ENCODE measurements at places on chromosomes 2 and 18.

DNA sequence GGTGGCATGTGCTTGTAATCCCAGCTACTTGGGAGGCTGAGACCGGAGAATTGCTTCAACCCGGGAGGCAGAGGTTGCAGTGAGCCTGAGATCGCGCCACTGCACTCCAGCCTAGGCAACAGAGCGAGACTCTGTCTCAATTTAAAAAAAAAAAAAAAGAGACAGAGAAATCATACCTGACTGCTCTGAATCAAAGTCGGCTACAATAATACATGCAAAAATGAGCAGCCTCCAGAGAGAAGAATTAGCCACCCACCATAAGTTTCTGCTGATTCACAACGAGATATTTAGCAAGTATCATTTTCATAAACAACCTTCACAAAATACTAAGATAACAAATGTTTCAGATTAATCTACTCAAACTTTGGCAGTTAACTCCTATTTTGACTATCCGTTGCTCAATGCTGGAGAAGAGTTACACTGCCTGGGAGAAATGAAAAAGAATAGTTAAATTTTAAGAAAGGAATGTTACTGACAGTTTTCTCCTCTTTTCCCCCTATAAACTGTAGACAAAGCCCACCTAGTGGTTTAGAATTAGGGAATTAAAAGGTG lies 1.5 kb downstream of the OSBPL1A start:
- no peak for DNase-seq

GRCh38 chr2:763766-764525 lies 86.7 kb upstream of the TMEM18 start:
- DNase-seq: no peak

DNA sequence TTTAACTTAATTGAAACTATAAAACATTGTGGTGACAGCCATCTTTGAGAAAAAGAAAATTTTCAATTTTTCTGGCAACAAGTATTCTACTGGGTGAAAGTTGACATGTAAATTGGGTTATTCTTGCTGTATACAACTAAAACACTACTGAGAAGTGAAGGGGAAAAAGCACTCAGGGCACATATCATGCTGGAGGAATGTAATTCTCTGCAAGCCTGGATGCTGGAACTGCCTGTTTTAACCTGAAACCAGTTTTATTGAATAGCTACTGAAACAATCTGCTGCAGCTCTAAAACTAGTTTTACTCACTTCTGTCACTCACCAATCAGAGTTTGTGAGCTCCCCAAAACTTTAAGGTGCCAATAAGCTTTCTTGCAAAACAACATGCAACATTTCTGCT lies 1136.0 kb downstream of the LRP1B start:
- DNase-seq: no peak

- DNase-seq: no peak
Observed at GRCh38 chr2:205654878-205655605, 27.3 kb upstream of the NRP2 start.

DNA sequence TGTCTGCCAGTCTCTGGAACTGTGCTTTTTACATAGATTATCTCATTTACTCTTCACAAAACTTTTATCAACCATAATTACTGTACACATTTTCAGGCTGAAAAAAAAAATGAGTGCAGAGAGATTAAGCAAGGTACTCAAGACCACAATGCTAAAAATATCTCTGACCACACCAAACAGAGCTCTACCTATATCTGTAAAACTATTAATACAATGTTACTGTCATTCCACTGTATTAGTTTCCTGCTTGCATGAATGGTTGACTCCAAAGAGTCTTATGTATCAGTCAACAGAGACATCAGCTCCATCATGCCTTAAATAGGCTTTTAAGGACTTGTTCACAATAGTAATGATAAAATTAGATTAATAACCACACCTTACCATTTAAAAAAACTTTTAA lies 134.7 kb upstream of the CCDC150 start:
- DNase-seq: no peak

DNA sequence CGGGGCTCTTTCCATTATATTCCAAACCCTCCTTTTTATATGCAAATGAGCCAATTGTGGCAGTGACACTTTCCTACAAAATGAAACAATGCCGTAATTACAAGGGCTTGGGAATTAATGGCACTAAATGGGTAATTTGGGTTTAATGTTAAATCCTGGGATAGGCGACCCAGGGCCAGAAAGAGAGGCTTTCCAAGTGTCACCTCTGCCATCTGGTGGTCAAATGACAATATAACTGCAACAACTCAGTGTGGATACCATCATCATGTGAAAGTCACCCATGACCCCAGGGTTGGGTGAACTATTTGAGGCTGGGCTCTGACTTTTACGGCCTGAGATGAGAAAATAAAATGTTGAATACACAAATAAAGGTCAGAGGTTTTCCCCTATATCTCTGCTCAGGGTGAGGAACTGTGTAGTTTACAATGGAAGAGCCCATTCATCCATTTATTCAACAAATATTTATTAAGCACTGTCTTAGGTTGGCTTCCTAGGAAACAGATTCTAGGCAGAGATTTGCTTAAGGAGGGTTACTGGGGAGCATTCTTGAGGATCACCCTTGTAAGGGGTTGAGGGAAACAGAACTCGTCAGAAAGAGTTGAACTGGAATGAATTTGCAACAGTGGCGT lies 13.6 kb upstream of the THADA start:
- DNase-seq: peak; percentile 38

DNA sequence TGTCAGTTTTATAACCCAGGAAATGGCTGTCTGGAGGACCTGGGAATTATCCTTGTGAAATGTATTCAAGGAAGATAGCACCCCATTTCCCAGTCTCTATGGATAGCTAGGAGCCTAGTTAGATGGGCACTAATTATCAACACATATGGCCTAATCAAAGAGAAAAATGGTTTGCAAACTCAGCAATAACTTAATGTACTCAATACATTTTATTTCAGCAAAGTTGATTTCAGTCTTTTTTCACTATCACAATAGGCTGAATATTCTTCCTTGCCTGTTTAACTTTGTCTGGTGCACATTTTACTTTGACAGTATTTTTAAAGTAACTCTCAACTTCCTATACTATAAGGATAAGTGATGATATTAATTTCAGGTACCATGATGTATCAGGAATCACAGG lies 756.3 kb downstream of the CCDC85A start:
- DNase-seq: no peak

DNA sequence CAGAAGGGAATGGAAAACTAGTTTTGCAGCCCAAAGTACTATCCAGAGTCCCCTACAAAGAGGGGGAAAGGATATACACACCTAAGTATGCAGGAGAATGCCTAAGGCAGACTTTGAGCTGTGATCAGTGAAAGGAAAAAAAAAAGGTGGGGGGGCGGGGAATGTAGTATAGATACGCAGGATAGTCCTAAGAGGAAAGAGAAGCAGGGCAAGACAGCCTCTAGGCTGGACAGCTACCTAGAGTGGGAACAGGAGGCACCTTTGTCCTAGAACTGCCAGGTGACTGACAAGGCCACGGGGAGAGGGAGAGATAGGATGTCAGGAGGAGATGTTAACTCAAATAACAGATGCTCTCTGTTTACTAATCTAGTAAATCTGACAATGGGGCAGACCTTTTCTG lies 6.0 kb downstream of the REEP1 start:
- no peak for DNase-seq

GRCh38 chr2:121688820-121689219 lies 39.6 kb upstream of the CLASP1 start:
- no peak for DNase-seq

DNA sequence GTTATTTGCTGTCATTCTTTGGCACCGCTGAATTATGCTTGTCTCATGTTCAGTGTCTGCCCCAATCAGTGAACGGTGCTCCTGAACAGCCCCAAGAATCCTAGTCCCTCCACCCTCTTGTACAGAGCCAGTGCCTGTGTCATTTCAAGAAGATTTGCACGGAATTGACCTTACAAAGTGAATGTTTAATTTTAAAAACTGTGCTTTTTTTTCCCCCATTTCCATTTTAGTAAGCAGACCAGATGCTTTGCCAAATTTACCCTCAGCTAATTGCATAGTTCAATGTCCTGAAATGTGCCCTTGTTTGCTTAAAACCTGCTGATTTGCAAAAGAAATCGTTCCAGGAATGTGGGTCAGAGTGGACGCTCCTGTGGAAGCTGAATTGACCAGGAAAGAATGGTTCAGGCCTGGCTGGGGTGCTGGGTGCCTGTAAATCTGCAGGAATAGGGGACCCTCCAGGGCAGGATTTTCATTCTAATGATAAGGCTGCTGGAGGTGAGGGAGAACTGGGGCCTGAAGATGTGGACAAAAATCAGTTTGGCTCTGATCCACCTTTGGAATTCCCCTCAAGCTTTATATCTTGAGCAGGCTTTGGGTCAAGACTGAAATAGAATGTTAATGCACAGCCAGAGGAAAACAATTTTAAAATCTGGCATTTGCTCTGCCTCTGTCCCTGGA lies 20.1 kb downstream of the TMEM17 start:
- peak; percentile 68 for DNase-seq

DNA sequence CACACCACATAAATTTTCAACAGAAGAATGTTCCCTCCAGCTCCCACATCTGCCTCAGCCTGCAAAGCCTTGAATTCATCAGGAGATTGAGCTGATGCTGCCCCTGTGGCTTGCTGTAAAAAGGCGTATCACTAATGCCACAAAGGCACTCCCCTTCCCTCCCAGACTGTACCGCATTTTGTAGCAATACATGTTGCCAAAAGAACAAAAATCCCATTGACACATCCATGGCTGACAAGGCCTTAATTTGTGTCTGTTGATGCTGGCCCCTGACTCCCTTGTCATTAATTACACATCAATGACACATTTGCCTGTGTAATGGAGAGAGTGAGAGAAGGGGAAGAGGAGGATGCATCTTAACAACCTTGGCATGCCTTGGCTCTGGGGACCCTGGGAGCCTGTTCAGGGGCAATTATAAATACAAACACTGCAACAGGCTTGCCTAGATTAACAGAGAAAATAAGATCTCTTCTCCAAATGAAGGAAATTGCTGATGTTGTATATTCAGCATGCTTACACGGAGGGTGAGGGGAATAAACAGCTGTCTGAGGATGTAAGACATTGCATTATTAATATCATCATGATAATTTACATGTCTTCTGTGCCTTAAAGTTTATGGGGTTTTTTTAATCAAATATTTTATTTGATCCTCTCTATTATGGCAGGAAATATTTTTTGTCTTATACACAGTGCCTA lies 264.0 kb downstream of the SUCLG1 start:
- DNase-seq: no peak

- no peak for DNase-seq
Observed at GRCh38 chr2:175063741-175064140, 58.6 kb upstream of the CHN1 start.

GRCh38 chr18:59876310-59876626 lies 23.5 kb upstream of the PMAIP1 start:
- no peak for DNase-seq

DNA sequence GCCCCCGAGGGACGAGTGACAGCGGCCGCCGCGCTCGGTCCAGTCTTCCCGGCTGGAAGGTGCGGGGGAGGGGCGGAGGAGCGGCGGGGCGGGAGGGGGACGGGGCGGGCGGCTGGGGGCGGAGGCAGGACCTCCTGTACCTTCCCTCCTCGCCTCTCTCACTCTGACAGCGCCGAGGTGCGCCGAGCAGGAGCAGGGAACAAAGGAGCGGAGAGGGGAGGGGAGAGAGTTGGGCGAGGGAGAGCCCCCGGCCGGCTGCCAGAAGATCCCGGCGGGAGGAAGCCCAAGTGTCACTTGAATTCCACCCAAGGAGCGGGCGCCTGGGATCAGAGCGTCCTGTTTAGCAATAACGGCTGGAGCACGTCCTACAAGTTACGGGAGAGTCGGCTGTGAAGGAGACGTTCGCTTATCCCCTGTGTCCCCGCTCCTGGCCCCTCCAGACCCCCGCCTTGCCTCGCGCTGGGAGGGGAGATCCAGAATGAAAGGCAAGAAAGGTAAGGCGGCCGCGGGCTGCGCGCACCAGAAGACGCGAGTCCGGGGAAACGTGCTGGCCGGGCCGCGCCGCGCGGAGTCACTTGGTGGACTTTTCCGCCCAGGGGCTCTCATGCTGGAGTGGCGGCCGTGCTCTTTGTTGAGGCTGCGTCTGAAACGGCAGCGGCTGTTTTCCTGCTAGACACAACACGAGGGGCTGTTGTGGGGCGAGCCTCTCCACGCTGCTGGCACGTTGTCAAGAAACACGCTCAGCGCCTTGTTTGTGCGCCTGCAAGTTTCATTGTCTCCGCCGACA lies at the start of gene TGIF1:
TGIF1 (plus strand) TSS at position 161 of the 787 bp plus-strand sequence; CDS start at position 479, 318 bp downstream.
- DNase-seq: peak; percentile 88

GRCh38 chr2:212015588-212015987 lies 523.0 kb downstream of the ERBB4 start:
- no peak for DNase-seq

GRCh38 chr2:241885291-241885945 lies 15.9 kb downstream of the RTP5 start:
- DNase-seq: no peak

DNA sequence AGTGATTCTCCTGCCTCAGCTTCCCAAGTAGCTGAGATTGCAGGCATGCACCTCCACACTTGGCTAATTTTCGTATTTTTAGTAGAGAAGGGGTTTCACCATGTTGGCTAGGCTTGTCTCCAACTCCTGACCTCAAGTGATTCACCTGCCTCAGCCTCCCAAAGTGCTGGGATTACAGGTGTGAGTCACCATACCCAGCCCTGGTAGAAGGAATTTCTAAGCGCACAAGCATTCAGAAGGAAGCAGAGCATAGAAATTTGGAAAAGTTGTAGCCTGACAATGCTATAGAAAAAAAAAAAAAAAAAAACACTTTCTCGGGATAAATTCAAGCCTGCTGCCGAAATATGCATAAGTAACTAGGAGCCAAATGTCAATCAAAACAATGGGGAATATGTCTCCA lies 249.4 kb downstream of the GRB14 start:
- no peak for DNase-seq

DNA sequence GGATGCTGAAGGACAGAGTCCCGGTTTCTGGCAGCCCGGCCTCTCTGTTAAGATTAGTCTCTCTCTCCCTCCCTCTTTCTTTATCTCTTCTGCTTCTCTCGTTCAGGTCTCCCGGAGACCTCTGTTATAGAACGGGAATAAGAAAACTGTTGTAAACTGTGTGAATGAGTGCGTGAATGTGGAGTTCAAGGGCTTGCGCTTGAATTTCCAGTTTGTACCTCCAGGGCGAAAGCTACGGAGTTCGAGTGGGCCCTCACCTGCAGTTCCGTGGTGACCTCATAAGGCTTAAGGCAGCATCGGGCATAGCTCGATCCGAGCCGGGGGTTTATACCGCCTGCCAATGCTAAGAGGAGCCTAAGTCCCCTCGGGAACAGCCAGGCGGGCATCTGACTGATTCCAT lies 26.4 kb downstream of the SKA1 start:
- DNase-seq: no peak

GRCh38 chr2:102310964-102311640 lies at the start of gene IL1RL1:
TSS of gene IL1RL1 (plus strand) at chr2:102311563. CDS start at chr2:102338265, 26,702 bp downstream.
- no peak for DNase-seq

DNA sequence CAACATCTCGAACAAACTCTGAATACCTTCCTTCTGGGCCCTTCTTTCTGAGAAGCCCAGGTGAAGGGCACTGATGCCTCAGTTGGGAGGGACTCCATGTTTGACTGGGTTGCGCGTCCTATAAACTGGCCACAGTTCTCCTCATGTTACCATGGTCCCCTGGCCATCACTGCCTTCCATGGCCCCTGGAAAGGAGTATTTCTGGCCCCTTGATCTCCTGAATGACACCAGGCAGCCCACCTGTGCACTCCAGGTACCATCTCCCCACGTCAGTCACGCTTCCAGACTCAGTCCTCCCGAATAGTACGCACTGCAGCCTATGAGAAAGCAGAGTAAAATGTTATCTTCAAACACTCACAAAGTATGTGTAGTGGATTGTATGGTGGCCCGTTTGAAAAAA lies 73.9 kb downstream of the ACKR3 start:
- peak; percentile 13 for DNase-seq

- peak; percentile 48 for DNase-seq
Observed at GRCh38 chr2:232668805-232669444, 28.2 kb upstream of the GIGYF2 start.
